ENCODE measurements at places on chromosomes 6 and 20.

DNA sequence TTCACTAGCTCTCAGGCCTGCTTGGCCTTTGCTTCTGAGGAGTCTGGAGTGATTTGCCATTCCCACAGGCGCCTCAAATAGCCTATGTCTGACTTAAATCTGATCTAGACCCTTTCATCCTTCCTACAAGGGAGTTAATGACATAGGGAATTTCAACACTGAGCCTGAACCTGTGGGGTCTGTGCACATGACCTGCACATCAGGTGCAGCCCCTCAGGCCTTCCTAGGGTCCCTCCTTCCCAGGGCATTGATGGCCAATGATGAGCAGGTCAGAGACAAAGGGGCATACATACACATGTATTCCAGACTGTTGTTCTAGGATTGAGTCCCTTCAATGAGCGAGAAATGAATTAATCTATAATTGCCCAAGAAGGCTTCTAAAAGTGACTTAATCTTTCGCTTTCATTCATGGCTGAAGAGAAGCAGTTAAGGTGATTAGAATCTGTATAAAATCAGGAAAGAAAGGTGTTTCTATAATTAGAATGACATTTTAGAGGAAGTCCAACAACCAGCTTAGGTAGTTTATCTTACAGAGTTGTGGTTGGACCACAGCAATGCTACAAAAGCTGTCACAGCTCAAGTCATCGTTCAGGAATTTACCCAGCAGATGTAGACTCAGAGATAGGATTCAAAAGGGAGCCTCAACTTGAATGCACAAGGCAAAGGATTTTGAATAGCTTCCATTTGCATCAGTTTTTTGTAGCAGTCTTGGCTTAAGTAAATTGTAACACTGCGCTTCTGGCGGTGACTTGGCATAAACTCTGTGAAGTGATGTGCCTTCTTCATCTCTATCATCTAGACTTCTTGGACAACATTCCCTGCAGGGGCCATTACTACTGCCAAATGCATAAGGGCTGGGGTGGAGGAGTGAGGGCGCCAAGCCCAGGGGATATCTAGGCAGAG lies 27.0 kb upstream of the TBC1D7 start:
- DNase-seq = peak; percentile 98

DNA sequence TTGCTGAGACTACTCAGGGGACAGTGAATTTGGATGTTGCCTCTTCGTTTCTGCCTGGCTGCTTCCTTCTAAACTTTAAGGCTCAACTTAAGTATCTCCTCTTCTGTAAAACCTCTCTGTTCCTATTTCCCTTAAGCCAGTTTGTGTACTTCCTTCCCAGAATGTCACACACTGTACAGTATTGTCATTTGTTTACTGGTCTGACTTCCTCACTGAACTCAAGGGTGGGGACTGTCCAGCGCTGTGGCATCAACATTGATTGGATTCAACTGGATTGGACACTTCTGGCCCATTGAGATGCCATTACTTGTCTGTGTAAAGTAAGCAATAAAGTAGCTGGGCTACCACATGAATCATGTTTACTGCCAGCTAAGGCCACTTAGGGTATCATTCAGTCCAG lies 69.7 kb downstream of the ANKS1A start:
- no peak for DNase-seq

DNA sequence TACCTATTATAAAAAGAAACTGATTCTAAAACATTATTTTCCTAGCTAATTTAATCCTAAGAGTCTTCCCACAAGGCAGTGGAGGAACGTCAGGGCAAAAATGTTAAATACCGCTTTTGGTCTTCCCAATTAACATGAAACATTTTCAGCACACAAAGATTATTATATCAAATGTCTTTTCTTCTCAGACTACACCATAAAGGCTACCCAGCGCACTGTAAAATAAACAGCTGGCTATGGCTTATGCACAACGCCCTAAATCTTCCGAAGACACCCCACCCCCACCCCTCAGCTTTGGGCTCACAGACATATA lies 1.0 kb downstream of the NUDT3 start:
- no peak for DNase-seq

- DNase-seq = no peak
Measured at GRCh38 chr6:118218156-118218555, 311.1 kb downstream of the SLC35F1 start.

- DNase-seq = no peak
Measured at GRCh38 chr6:148780918-148781436, 34.1 kb downstream of the UST start.
